ENCODE measurements at places on chromosomes 16 and 17.

DNA sequence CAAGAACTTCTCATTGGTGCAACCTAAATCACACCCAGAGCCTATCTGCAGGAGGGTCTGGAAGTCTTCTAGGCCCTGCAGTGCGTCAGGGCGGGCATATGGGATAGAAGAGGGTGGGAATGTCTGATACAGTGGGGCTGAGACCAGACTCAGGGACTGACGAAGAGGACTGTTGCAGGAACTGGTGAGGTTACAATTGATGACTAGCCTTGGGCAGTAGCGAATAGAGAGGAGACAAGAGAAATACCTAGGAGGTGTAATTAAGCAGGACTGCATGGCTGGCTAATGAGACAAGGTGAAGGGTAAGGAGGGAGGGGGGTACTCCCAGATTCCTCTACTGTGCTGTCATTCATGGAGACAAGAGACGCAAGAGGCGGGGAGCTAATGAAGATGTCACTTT, 91.3 kb downstream of the WWP2 start:
- no peak for DNase-seq

- no peak for DNase-seq
Measured at GRCh38 chr17:77306048-77306789, 165.4 kb downstream of the SEC14L1 start.

DNA sequence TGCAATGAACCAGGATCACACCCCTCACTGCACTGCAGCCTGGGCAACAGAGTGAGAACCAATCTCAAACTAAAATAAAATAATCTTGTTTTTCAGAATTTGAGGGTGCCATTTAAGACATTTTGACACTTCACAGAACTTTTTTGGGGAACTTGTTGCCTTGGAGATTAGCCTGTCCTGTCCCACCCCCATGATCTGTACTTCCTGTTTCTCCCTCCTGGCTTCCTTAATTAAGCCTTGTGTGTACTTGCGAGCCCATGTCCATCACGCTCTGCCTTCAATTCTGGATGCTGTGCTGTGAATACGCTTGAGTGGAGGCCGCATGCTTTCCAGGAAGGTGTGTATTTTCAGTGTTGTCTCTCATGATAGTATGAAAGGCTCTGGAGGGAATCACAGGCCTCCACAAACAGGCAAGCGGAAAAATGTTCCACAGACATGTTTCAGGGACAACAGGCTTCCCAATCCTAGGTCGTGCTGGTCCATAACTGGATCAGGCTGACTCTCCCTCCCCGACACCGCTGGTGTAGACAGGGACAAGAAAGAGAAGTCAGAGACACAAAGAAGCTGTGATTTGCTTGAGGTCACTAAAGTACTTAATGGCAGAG, 56.9 kb downstream of the NOS2 start:
- no peak for DNase-seq

DNA sequence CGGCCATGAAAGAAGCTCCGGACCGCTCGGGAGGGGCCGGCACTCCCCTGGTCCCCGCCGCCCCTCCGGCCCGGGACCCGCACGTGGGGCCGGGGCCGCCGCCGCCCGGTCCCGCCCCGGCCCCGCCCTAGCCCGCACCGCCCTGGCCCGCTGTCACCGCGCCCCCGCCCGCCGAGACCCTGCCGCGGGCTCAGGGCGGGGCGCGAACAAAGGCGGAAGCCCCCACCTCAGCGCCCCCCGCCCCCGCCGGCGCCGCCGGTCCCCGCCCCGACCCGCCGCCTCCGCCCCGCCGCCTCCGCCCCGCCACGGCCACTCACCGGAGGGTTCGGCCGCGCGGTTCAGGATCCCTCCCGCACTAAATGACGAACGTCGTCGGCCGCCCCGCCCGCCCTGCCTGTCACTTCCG, at the start of gene ARHGDIA:
Gene ARHGDIA, minus strand, starts transcription at position 357 of the 406 bp plus-strand sequence. CDS start 1,407 bp downstream, outside the sequence.
- DNase-seq, result no peak

DNA sequence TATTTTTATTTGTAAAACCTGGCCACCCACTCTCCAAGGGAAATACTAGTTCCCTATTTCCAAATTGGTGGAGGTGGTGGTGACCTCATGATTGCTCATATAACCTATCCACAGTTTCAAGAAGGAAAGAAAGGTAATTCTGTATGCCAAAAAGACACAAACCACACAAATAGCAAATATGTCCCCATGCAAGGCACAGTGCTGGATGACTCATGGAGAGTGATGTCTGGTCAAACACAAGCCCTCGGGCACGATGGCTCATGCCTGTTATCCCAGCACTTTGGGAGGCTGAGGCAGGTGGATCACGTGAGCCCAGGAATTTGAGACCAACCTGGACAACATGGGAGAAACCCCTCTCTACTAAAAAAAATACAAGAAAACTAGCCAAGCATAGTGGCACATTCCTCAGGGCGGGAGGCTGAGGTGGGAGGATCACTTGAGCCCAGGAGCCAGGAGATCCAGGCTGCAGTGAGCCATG, 64.2 kb downstream of the GNA13 start:
- DNase-seq, result no peak

- DNase-seq, result no peak
Measured at GRCh38 chr17:22267019-22267418, 574.7 kb downstream of the KCNJ18 start.

- no peak for DNase-seq
Measured at GRCh38 chr16:4612977-4613635, 1.6 kb downstream of the UBALD1 start.

GRCh38 chr16:55901566-55902217, 26.5 kb upstream of the CES5A start:
- DNase-seq, result no peak

- DNase-seq, result no peak
Measured at GRCh38 chr17:77441940-77442339, 301.2 kb downstream of the SEC14L1 start.

DNA sequence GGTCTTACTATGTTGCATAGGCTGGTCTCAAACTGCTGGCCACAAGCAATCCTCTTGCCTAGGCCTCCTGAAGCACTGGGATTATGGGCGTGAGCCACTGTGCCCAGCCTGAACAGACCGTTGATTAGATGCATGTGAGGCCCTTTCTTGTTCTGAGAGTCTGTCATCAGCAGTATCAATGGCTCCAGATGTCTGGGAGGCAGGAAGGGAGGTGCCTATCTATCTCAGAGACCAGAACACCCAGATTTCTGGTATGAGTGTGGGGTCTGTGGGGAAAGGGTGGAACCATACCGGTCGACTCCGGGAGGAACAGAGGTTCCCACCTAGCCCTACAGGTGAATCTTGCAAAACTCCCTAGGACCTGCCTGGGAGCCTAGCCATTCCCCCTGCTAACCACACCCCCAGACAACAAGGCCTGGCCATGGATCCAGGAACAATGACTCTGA, 71.7 kb downstream of the PRKCB start:
- no peak for DNase-seq

DNA sequence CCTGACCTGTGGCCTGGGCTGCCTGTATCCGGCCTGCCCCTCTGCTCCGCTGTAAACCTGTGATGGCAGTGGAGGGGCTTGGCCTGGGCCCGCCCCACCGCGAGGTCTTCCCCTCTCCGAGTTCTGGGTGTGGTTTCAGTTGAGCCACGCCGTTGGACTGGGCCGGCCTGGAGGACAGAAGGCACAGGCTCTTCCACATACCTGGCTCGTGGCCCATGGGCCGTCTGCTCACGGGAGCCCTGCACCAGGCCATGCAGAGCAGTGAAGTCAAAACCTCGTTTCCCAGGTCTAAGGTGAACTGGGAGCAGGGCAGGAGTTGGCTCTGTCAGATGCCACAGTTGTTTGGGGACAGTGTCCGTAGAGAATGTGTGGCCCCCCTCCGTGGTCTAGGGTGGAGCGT, 5.6 kb upstream of the RNPS1 start:
- DNase-seq, result no peak

DNA sequence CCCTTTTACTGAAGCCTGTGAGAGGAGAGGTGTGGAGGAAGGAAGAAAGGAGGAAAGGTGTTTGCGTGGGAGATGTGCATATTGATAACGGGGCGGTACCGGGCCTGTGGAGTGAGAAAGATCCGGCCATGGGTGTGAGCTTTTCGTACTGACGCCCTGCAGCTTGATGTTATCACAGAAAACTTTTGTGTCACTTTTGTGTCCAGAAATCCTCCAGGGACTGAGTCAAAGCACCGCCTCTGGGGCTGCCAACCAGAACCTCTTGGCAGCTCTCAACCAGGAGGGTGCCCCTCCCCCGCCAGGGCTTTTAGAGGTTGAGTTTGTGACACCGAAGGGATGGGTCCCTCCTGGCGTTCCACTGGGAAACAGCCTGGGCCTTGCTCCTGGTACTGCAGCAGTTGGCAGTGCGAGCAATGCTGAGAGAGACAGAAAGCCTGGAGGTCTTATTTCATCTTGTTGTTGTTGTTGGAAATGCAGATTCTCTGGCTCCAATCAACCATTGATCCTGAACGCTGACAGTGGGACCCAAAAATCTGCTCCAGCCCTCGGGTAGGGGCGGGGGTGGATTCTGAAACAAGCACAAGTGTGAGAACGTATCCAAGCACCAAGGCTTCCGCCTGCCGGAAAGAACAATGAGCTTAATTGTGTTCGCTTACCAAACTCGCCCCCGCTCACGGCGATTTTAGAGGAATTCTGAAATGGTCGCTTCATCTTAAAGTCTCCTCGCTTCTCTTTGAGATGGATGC, 65.0 kb downstream of the CRISPLD2 start:
- no peak for DNase-seq

DNA sequence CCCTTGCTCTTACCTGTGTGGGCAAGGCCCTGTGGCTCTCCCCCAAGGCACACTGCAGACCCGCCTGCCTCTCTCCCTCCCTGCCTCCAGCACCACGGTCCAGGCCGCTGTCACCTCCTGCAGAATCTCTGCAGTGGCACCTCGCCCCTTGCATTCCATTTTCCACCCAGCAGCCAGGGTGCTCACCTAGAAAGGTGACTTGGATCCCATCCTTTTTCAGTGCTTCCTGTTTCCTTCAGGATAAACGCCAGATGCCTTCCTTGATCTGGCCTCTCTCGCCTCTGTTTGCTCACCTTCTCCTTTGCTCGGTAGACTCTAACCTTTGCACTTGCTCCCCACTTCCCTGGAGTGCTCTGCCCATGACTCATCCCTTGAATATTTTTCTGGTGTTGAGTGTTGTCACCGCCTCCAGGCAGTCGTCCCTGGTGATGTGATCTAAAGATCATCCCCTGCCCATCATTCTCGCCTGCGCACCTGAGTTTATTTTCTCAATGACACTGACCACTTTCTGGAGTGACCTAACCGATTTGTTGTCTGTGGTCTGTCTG, 79.2 kb upstream of the LGALS9 start:
- DNase-seq, result no peak

DNA sequence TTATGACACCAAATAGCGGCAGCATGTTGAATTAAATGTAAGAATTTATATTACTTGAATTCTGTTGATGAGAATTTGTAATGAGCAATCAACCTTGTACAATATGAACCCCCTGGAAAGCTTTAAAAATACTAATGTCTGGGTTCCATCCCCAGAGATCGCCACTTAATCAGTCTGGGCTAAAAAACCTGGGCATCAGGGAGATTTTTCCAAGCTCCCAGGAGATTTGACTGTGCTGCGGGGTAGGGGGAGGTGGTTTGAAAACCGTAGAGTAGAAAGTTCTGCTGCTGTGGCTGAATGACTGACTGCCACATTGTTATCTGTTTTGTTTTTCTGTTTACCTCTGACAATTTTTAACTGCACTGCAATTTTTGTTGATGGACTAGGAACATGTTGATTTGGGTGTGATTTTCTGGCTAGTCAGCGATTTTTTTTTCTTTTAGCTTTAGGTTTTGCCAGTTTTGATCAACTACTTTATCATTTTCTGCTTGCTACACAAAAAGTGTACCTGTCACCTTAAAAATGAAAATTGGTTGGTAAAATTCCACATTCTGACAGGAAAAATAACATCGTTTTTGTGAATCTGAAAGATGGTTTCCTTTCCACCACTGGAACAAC, 79.3 kb downstream of the PCTP start:
- DNase-seq, result no peak

GRCh38 chr16:78494674-78495073, 395.2 kb downstream of the WWOX start:
- no peak for DNase-seq

GRCh38 chr17:27677191-27677590, 46.2 kb downstream of the LGALS9 start:
- DNase-seq, result no peak

DNA sequence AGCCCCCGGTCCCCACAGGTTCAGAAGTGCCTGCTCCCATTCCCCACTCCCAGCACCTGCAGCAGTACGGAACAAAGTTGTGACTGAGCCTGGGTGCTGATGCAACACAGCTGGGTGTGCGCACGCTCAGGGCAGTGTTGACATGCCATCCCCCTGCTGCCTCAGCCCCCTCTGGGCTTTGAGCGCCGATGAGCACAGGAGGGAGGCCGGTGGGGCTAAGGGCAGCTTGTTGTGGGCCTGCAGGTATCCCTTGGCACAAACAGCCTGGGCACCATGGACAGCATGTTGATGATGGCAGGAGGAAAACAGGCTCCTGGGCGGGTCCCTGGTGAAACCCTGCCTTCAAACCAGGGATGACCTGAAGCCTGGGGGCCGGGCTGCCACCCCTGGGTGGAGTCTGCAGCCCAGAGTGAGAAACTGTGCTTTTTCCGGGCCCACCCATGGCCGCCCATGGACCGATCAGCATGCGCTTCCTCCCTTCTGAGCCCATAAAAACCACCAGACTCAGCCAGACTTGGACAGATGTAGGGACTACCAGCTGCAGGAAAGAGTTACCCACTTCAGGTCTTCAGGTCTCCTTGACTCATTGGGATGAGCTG, 175.5 kb downstream of the PHKB start:
- no peak for DNase-seq

DNA sequence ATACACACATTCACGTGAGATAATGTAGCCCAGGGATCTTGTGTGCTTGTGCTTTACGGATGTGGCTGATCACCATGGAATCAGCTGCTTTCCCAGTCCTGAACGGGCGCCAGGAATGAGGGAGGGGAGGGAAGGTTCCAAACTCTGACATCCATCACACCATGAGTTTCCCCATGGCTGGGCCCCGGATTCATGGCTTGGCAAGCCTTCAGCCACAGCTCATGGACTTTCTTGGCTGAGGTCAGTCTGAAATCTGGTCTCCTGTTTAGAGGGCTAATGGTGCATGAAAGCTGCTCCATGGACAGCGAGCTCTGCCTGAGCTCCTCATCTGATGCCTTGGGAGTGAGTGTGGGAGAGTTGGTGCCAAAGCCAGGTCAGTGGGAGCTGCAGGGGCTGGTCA, 767.6 kb upstream of the EEF2KMT start:
- no peak for DNase-seq

- no peak for DNase-seq
Measured at GRCh38 chr16:28189245-28189644, 22.5 kb downstream of the XPO6 start.

DNA sequence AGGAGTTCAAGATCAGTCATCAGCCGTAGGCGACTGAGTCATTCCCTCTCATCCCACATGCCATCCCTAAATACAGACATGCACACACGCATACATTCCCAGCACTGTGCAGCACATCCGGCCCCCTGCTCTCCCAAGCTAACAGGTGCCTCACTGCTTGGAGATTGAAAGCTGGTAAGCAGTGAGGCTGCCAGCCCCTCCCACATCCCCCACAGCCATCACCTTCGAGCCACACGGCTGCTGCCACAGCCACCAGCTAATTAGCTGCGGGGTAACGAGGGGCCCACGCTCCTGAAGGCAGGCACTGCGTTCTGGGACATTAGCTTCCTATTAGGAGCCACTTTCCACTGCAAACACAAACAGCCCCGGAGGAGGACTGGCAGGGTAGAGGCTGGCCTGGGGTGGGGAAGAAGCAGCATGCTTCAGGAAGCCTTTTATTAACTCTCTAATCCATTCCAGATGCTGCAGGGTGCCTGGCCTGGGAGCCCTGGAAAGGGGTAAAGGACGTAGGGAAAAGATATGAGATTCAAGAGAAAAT, 179.6 kb downstream of the CCT6B start:
- DNase-seq, result no peak

GRCh38 chr17:17716837-17717523, 35.7 kb downstream of the RAI1 start:
- no peak for DNase-seq

GRCh38 chr17:65855245-65855644, 293.8 kb upstream of the AXIN2 start:
- no peak for DNase-seq
